ENCODE measurements at places on chromosomes 12 and 14. TPM values are rescaled to one million over a fixed set of nuclear protein-coding genes. Genes with fewer than 3 reads are reported as not detected.

The MFAP5 gene
- total RNA-seq, result not detected

The GLIPR1L1 gene
- not detected for total RNA-seq

The TEX52 gene
- 0.35 TPM for total RNA-seq

The CAPZA3 gene
- not detected for total RNA-seq

The TAS2R13 gene
- total RNA-seq, result 1.0 TPM

All from activated CD4-positive, alpha-beta T cell treated with anti-CD3 and anti-CD28 coated beads, Interleukin-2, amount 10 ng/mL, durations not matched to agents 7 days and 5 days (primary cell).